ENCODE measurements at places on chromosomes 4 and X.

DNA sequence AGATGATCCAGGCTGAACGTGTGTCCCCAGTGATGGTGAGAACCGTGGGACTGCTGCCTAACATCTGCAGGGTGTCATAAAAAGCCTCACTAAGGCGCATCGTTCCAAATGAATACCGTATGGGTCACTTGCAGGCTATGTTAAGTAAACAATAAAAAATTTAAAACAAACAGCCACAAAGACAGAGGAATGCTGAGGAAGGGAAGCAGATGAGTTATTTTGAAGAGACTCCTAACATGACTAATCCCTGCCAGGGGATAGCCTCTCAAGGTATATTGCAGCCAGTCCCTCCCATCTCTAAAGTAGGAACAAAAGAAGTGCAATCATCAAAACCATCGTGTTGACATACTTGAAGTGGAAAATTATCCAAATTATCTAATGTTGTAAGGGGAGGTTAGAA is 83.8 kb downstream of the UNC5C start:
- no peak for DNase-seq

- DNase-seq: no peak
Measured at GRCh38 chr4:82930848-82931755, 30.6 kb downstream of the THAP9 start.

DNA sequence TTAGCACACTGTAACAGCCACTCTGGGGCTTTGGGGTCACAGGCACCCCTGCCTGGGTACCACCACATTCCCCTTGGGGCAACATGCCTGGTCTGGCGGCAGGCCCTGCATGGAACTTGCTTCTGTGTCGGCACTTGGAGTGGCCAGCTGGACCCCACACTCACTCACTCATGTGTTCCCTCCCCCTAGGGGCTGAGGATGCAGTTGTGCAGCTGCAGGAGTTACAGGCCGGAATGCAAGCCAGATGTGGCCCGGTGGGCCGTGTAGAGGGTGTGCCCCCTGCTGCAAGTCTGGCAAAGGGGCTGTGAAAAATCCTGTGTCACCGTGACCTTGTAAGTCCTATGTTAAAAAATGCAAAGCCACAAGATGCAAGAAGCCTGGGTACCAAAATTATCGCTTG is 34.2 kb downstream of the ATXN3L start:
- no peak for DNase-seq

DNA sequence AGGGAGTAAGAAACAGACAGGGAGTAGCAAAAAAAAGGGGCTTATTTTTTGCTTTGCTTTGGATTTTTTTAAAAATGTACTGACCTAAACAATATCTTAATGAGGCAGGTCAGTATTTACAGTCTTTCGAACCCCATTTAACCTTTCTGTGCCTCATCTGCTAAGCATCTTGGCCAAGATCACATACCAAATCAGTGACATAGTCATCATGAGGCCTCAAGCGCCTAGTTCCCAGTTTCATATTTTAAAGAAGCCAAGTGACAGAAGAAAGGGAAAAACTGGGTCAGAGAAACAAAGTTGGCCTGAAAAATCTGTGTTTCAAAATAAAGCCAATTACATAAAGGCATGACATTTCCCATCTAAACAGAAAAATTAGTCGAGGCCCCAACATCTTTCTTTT is 94.6 kb upstream of the WDR44 start:
- DNase-seq: no peak

DNA sequence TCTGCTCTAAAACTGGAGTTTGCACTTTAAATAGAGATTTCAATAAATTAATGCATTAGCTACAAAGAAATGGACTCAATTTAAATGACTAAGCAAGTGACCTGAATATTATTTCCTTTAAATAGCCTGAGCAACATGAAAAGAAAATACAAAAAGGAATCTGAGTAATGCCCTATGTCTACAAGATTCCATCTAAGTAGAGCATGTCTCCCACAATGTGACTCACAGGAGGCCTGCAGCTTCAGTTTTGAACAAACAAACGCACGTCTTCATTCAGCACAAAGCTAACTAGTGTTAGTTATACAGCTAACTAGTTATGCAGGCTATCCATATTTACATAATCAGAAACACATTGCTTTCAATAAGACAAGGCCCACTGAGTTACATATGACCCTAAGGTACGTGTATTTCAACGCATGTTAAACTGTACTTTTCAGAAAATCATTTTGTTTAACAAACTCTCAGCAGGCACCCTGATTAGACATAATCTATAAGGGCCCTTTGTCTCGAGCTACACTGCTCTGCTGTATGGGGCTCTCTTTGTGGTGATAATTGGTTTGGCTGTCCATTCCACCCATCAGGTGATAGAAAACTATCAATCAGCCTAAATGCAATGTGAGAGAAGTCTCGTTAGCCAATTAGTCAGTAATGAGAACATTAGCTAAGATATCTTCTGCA is 116.5 kb downstream of the MAML3 start:
- DNase-seq: no peak

DNA sequence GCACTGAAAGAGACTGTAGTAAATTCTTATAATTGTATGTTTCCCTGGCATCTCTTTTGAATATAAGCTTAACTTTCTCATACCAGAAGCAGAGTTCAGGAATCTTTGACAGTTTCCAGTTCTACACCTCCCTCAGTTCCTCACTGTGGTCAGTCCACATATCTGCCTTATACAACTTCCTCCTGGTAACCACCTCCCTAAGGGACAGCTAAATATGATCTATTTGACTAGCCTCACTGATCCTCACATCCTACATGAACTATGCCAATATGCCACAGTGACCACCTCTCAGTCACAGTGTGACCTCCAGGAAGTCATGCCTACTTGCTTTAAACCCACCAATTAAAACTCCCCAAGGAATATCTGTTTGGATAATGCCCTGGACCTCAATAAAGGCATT is 51.6 kb upstream of the HDAC8 start:
- no peak for DNase-seq

- DNase-seq: no peak
Measured at GRCh38 chrX:29941287-29941686, 274.1 kb upstream of the MAGEB2 start.

- DNase-seq: no peak
Measured at GRCh38 chr4:52939739-52940138, 77.6 kb downstream of the RASL11B start.

GRCh38 chrX:108557580-108557979 is 117.9 kb downstream of the COL4A5 start:
- no peak for DNase-seq

- DNase-seq: no peak
Measured at GRCh38 chr4:4333265-4333706, 43.2 kb downstream of the ZBTB49 start.

DNA sequence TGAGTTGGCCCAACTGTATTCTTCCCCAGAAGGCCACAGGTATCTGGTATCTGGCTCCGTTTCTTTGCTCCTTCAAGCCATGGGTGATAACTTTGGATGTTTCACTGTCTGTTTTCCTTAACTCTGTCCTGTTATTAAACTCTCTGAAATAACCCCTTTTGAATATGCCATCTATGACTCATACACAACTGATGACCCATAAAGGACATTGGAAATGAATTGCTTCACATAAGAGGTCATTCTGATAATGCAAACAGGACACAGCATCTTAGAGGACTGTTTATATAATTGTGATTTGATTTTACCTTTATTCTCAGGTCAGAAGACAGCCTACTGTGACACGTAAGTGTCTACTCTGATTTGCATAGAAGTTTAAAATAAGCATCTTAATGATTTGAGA is 227.7 kb downstream of the VEGFC start:
- DNase-seq: no peak

- DNase-seq: no peak
Measured at GRCh38 chr4:173669460-173670179, 139.6 kb upstream of the HAND2 start.

- DNase-seq: no peak
Measured at GRCh38 chrX:131219271-131219670, 69.8 kb downstream of the IGSF1 start.

- no peak for DNase-seq
Measured at GRCh38 chrX:132763528-132763927, 194.9 kb downstream of the HS6ST2 start.
